ENCODE measurements at places on chromosomes 11 and 22.

GRCh38 chr22:42639541-42640241 lies 710 bp downstream of the ATP5MGL start:
- no peak for DNase-seq

GRCh38 chr22:38176170-38176741 lies 5.4 kb downstream of the PLA2G6 start:
- no peak for DNase-seq

DNA sequence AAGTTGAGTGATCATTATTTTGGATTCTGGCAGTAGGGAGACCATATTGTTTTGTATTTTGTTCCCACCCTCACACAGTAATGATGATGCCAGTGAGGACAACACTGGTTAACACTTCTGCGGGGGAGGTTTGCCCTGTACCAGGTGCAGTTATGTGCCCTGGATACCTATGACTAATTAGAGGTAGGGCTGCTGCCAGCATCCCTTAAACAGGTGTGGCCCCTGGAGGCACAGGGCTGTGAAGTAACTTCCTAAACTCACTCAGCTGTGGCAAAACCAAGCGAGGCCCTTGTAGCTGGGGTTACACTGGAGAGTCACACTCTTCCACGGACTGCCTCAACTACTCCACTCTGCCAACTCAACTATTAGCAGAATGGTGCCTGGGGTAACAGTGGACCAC lies 64.5 kb downstream of the MCM5 start:
- no peak for DNase-seq

DNA sequence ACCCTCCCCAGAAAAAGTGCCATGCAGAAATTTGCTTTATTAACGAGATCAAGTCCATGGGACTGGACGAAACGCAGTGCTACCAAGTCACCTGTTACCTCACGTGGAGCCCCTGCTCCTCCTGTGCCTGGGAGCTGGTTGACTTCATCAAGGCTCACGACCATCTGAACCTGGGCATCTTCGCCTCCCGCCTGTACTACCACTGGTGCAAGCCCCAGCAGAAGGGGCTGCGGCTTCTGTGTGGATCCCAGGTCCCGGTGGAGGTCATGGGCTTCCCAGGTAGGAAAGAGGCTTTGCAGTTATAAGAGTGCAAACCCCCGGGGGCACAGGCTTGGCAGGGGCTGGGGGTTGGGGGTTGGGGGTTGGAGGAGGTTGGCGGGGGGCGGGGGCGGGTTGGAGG lies 4.2 kb downstream of the APOBEC3H start:
- DNase-seq: no peak

- DNase-seq: no peak
These were observed 51.3 kb downstream of the IGLL5 start for GRCh38 chr22:22938672-22939587.

GRCh38 chr22:31923136-31923535 lies 21.2 kb upstream of the YWHAH start:
- no peak for DNase-seq

DNA sequence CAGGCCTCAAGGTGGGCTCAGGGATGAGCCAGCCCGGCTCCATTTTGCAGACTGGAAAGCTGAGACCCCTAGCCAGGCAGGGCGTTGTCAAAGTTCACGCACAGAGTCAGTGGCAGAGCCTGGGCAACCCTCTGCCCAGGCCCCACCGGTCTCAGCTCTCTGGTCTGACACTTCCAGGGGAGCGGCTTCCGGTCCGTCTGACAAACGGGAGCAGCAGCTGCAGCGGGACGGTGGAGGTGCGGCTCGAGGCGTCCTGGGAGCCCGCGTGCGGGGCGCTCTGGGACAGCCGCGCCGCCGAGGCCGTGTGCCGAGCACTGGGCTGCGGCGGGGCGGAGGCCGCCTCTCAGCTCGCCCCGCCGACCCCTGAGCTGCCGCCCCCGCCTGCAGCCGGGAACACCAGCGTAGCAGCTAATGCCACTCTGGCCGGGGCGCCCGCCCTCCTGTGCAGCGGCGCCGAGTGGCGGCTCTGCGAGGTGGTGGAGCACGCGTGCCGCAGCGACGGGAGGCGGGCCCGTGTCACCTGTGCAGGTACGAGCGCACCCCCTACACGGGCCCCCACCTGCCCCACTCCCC lies 36.0 kb downstream of the CD6 start:
- no peak for DNase-seq

DNA sequence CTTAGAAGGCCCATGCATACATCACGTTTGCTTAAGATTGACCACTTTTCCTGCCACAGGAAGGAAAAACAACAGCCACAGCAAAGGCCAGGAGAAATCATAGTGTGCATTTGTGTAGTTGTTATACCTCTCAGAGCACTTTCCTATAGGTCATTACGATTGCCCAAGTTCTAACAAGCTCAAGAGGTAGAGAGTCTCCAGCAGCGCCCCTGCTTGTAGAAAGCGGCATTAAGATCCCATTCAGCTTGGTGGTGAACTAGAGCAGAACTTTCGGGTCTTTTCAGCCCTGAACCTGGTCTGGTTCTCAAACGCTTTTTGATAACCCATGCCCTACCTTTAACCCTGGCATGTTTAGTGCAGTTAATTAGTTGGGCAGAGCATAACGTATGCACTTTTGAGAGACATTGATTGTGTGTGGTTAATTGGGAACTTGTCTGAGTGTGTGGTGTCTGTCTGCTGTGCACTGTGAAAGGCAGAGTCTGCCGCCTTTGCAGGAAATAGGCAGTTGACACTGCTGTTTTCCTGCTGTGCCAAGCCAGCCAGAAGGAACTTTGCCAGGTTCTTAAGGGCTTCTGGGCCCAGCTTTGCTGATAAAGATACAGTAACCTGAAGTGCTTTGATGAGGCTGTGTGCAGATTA lies 109.9 kb upstream of the CLMP start:
- no peak for DNase-seq

Data from activated T-cell treated with anti-CD3 and anti-CD28 coated beads for 24 hours (primary cell).